ENCODE measurements at places on chromosomes 11 and 22. TPM values are rescaled to one million over a fixed set of nuclear protein-coding genes. Genes with fewer than 3 reads are reported as not detected.

The OR5P2 gene
- not detected for total RNA-seq

The CDC42BPG gene
- total RNA-seq, result 15.9 TPM

The RCOR2 gene
- 2.3 TPM for total RNA-seq

The OR52A1 gene
- not detected for total RNA-seq

The APOBEC3C gene
- 27.0 TPM for total RNA-seq

The OR5A1 gene
- not detected for total RNA-seq

The TRABD gene
- total RNA-seq, result 54.1 TPM

The MUC2 gene
- not detected for total RNA-seq

The OTOG gene
- not detected for total RNA-seq

The PRR33 gene
- not detected for total RNA-seq

The C1QTNF5 gene
- total RNA-seq, result 0.07 TPM

The CD248 gene
- total RNA-seq, result 1.6 TPM

The ACTN3 gene
- 0.14 TPM for total RNA-seq

The SF3A1 gene
- total RNA-seq, result 47.7 TPM

The DEUP1 gene
- not detected for total RNA-seq

The MMP1 gene
- total RNA-seq, result 3.5 TPM

The KRTAP5-11 gene
- not detected for total RNA-seq

The STX5 gene
- total RNA-seq, result 25.3 TPM

The OR2D2 gene
- total RNA-seq, result not detected

The RAB3IL1 gene
- not detected for total RNA-seq

The PATE2 gene
- total RNA-seq, result not detected

The MMP11 gene
- total RNA-seq, result 1.3 TPM

The UBQLN3 gene
- not detected for total RNA-seq

The FAM83F gene
- 23.5 TPM for total RNA-seq
